ENCODE measurements at places on chromosomes 1 and 21.
A peak's percentile ranks its signal among the peaks of the same experiment; 100 is the strongest.

- no peak for DNase-seq
Measured at GRCh38 chr1:24299901-24300300, 19.3 kb upstream of the GRHL3 start.

DNA sequence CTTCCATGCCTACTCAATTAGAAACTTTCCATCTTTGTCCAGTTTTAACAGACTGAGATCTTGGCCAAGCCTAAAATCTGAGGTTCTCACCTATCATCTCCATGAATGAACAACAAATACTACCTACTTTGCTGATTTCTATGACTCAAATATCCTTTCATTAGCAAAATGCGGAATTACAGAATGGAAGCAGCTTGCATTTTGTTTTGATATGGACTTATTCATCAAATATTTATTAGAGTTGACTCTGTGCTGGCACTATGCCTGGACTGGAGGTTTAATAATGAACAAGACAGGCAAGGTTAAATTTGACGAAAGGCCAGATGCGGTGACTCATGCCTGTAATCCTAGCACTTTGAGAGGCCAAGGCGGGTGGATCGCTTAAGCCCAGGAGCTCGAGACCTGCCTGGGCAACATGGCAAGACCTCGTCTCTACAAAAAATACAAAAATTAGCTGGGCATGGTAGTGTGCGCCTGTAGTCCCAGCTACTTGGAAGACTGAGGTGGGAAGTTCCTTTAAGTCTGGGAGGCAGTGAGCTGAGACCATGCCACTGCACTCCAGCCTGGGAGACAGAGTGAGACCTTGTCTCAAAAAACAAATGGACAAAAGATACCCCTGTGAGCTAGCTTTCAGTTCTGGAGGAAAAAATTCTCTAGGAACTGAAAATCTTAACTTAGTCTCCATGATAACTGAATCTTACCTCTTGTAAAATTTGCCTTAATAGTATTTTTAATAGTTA is 29.4 kb upstream of the SOD1 start:
- no peak for DNase-seq

DNA sequence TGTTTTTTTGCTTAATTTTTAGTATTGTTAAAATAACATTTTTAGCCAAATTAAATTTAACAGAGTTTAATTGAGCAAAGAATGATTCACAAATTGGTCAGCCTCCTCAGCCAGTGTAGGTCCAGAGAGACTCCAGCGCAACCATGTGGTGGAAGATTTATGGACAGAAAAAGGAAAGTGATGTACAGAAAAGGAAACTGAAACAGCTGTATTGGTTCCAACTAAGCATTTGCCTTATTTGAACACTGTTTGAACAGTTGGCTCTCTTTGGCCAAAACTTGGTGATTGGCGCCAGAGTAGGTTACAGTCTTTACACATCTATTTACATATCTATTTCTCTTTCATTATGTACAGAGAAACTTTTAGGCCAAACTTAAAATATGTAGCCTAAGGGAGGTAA is 19.4 kb downstream of the RPS6KC1 start:
- DNase-seq: no peak

- no peak for DNase-seq
Measured at GRCh38 chr1:55225228-55225627, 10.1 kb upstream of the USP24 start.

DNA sequence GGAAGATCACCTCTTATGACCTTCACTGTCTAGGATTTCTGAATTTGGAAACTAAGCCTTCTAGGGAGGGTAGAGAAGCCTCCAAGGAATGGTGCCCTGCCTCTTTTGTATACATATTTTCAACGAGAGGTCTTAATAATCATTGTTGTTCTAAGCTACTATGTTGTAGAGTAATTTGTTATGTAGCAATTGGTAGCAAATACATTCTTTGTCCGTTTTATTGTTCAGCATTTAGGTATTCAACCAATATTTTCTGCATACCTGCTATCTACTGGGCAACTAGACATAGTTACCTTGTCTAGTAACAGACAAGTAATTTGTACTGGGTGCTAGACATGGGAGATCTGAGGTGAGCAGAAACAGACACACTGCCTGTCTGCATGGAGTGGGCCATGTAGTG is 20.8 kb upstream of the NCF2 start:
- no peak for DNase-seq

DNA sequence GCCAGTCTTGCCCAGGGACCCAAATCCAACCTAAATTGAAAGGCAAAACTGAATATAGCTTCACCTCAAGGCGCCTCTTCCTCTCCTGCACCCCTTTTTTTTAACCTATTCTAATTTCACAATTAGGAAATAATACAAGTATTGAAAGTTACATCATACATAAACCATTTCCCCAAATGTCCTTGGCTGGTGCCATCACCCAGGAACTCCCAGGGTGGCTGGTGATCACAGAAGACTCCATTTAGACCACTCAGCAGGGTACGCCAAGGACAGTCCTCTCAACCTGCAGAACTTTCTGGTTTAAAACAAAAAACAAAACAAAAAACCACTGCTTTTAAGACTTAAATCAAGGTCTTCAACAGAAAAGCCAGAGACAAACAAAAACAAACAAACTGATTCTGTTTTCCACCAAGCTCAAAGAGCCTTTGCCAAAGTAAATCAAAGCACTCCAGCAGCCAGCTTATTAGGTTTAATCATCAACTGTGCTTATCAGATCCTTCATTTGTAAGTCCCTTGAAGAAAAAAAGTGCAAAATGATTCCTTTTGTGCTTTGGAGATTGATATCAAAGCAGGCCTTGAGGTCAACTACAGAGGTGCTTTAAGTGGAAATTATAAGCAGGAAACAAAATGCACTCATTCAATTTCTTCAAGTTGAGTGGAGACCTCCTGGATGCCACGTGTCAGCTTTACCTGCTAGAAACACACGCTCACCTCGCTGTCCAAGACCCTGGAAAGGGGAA is 113.0 kb downstream of the ETS2 start:
- DNase-seq: no peak

DNA sequence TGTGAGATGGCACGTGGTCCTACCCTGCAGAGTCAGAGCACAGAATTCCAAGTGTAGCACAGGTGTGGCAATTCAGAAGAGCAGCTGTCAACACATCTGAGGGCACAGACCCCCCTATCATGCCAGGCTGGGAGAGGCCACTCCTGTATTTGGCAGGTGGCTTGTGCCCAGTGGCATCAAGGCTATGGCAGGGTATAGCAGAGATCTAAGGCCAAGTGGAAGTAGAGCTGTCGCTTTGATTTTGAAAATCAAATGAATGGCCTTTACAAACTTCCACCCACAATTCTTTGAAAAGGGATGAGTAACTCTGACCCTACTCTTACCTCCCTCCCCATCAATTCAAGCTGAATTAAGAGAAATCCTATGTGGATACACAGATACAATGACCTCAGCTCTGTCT is 13.4 kb downstream of the C1orf116 start:
- no peak for DNase-seq

- no peak for DNase-seq
Measured at GRCh38 chr1:61352845-61353435, 270.6 kb downstream of the NFIA start.

GRCh38 chr1:160070243-160071163 is 543 bp upstream of the KCNJ10 start:
- peak; percentile 39 for DNase-seq

DNA sequence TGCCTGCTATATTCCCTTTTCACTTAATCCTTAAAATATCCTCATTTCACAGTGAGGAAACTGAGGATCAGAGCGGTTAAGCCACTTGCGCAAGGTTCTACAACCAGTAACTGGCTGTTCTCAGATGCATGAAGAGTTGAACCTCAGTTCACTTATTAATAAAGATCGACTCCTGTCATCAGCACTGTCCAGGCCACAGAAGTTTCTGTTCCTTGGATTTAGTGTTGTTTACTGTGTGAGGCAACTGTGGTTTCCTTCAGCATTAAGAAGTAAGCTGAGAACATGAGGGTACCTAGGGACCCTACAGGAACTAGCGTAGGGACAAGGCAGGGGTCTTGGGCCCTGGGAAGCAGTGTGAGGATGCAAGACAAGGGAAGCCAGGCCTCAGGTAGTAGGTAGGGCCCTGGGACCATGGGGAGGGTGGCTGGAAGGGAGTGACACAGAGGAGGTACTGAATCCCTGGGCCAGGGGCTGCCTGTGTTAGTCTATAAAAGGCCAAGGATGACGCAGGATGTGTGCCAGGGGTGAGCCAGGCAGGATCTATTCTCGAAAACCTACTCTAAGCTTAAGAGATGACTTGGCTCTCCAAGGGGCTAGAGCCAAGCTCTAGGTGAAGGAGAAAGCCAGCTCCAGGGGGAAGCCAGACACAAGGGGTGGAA is 181.2 kb upstream of the CSF3R start:
- DNase-seq: no peak

DNA sequence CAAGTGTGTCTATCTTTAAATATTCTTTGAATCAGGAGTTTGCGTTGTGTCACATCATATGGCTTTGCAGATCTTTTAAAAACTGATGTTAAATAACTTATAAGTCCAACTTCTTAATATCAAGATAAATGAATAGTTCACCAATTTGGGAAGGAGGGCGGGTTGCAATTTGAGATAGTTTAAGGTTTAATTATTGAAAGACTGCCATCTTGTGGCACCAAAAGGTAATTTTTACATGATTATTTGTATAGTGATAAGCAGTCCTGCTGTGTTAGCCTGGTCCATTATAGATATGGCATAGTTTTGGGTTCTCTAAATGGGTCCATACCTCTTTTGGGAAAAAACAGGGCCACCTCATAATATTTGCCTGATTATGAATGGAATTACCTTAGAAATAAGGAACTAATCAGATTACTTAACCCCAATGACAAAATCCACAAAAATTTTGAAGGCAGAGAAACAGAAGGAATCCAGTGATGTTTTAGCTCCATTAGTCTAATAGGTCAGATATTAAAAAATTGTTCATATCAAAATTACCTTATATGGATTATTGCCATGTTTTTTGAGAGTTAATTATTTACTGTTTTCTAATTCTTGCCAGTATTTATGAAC is 64.3 kb downstream of the PRKAA2 start:
- DNase-seq: no peak

DNA sequence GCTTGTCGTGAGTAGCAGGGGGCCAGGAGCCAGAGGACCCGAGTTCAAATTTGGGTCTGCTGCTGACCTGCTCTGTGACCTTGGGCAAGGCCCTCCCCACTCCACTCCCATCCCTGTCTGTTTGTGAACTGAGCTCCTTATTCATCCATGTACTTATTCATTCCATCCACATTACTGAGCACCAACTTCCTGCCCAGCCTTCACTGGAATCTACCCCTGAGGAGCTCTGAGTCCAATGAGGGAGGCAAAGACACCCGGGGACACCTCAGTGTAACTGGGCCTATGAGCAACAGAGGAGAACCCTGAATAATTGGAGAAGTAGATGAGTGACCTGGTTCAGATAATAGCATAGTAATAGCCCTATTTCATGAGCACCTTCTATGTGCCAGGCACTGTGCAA is 8.9 kb downstream of the BSND start:
- no peak for DNase-seq

- no peak for DNase-seq
Measured at GRCh38 chr1:232422098-232422497, 207.8 kb downstream of the SIPA1L2 start.

- no peak for DNase-seq
Measured at GRCh38 chr1:228350831-228351781, 55.5 kb downstream of the TRIM11 start.

DNA sequence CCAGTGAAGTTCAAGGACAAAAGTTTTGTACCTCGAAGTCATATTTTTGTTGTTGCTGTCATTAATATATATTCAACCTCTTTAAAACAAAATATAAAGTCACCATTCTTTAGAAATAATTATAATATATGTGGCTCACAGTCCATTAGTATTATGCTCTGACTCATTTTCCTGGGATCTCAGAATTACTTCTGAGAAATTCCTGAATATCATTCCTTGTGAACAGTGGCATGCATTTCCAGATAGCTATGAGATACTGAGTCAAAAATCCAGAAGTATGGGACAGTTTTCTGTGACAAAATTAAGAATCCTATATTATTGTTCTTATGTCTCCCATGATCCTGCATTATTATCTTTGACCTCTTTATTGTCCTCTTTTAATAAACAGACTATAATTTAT is 13.8 kb upstream of the RGS21 start:
- DNase-seq: no peak

DNA sequence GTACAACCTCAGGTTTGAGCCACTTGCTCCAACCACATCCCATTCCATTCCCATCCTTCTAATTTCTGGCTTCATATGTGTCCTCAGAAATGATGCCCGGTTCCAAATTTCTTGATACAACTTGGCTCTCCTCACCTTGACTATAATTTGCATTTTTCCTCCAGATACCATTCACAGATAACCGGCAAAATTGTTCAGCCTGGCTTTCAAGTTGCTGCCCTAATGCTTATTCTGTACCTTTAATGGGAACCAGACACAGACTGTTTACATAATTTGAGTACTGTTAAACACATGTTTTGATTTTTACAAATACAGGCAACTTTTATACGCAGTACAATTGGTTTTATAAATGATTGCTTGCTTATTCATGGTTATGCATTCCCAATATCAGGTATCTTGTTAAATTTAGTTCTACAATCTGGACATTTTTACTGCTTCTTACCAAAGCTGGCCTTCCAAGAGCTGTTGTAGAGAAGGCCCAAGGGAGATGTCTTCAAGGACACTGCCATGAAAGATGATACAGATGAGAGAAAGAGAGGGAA is 649.5 kb upstream of the CAMK1G start:
- no peak for DNase-seq

DNA sequence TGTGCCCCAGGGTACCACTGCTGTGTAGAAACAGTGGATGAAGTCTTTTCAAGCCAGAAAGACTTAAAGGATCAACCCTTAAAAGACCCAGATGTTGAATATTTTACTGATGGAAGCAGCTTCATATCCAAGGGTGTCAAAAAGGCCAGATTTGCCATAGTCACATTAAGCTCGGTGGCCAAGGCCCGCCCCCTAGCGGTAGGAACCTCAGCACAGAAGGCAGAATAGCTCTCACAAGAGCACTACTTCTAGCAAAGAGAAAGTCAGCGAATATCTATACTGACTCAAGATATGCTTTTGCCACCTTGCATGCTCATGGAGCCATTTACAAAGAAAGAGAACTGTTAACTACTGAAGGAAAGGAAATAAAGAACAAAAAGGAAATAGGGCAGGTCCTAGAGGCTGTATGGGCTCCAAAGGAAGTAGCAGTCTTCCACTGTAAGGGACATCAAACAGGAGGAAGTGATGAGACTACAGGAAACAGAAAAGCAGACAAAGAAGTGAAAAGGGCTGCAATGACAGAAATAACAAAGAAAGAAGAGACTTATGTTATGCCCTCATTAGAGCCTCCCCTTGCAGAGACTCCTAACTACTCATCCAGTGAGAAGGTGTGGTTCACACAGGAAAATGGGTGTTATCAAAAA is 90.5 kb downstream of the LIPI start:
- no peak for DNase-seq
